ENCODE measurements at places on chromosomes 7 and 10.

DNA sequence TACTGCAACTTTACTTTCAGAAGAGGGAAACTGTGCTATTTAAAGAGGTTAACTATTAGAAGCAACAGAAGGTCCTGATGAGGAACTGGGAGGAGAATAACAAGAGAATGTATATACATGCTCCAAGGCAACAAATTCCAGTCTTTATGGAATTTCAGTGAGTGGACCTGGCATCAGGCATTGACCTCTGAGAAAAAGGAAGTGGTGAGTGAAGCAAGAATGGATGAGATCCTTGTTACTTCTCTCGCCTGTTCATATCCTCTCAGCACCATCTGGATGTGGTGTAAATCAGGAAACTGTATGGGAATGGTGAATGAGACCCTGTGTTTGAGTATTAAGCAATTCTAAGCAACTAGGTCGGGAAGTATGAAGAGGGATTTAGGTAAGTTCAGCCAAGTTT is 30.3 kb upstream of the KBTBD2 start:
- DNase-seq = no peak

DNA sequence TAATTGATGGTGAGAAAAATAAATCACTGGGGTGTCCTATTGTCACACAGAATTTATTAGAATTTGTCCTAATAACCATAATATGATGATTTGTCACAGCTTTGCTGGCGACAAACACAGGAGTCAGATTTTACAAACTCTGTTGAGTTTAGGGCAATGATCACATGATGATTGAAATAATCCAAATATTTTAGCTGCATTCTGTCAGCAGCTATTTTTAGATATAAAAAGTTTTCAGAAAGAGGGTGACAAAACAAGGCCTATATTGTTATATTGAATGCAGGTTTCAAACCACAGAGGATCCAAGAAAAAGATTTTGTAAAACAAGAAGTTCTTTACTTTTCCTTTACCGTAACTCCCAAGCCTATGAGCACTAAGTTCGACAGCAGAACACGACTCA is 178.8 kb downstream of the ADAM12 start:
- no peak for DNase-seq

DNA sequence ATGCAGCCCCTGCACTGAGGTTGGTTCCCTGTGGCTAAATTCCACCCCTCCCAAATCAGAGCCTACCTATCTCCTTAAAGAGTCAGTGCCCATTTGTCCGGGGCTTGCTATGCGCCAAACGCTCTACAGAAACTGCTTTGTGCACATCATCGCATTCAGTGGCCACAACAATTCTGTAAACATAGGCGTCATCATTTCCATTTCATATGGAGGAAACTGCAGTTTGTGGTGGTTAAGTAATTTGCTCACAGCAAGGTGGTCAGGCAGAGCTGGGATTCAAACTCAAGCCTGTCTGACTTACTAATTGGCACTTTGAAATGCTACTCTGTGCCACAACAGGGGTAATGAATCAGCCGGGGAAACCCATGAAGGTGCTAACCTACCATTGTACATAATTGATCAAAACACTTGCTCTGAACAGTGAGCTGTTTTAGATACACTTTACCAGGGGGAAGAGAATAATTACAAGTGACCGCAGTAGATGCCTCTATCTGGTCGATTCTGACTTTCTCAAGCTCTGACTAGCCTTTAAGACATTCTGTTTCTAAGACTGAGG is 775.5 kb downstream of the LRMDA start:
- no peak for DNase-seq

DNA sequence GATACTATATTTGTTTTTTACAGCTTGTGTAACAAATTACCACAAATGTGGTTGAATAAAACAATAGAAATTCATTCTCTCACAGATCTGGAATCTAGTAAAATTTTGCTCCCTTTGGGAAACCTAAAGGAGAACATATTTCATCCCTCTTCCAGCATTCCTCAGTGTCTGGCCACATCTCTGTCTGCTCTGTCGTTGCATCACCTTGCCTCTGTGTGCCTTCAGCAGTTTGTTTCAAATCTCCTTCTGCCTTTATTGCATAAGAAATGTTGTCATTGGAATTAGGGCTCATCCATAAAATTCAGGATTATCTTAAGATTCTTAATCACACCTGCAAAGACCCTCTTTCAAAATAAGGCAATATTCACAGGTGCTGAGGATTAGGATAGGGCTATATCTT is 14.5 kb downstream of the OR2A14 start:
- DNase-seq = no peak

GRCh38 chr7:47689558-47689957 is 107.6 kb upstream of the TNS3 start:
- DNase-seq = no peak

- DNase-seq = no peak
Measured at GRCh38 chr7:158303121-158303520, 284.5 kb downstream of the PTPRN2 start.

- no peak for DNase-seq
Measured at GRCh38 chr10:34347131-34347530, 468.0 kb downstream of the PARD3 start.

DNA sequence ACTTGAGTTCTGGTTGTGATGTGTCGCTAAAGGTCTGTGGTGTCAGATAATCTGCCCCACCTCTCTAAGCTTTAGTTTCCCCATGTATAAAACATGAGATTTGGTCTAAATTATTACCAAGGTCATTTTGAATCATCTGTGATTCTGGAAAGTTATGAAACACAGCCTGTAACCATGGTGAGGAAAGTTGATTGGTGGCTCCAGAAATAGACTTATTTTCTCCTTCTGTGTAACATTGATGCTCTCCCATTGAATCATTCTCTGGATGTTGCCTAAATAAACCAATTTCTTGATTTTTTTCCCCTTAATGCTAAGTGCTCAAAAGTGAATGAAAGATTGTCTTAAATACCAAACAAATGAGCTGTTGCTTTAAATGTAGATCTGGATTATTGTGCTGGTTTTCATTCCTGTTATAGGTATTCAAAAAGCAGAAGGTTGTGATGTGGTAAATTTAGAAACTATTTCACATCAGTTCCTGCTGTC is 30.0 kb upstream of the PCGF5 start:
- DNase-seq = no peak

- DNase-seq = no peak
Measured at GRCh38 chr10:80946957-80947726, 409.4 kb downstream of the SH2D4B start.

GRCh38 chr10:116141855-116142254 is 131.2 kb downstream of the GFRA1 start:
- DNase-seq = no peak

Measured in DMS 273 treated with DMSO at 0.1 percent for 48 hours (cell line).